ENCODE measurements at places on chromosomes 6 and 20. TPM values are rescaled to one million over a fixed set of nuclear protein-coding genes. Genes with fewer than 3 reads are reported as not detected.

DNA sequence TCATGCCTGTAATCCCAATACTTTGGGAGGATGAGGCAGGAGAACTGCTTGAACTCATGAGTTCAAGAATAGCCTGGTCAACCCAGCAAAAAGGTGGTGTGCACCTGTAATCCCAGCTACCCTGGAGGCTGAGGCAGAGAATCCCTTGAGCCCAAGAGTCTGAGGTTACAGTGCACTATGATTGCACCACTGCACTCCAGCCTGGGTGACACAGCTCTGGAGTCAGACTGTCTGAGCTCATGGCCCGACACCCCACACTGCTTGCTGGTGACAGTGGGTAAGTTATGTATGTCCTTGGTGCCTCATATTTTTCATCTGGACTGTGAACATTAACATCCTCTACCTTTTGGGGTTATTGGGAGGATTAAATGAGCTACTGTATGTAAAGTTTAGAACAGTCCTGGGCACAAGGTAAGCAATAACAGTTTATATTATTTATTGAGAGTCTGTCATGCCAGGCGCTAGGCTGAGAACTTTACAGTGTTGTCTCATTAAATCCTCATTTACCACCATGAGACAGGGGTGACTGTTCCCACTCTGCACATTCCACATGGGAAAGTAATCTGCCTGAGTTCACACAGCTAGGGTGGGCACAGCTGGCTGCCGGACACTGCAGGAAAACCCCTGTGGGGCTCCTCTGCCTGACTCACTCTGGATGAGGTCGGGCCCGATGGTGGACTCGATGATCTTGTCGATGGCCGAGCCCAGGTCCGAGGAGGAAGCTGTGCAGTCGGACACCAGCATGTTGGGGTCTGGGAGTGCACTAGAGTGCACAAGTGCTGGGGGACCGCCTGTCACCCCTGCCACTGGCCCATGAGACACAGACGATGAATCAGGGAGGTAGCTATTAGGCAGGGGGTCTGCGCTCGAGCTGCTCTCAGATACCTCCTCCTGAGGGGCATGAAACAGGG is 2.9 kb downstream of the ZNF335 start:
- H3K4me3 ChIP-seq = no peak overlapping the region
- peak; percentile 22 for DNase-seq
- peaks cover 18% of the 10 kb centered on the region for H3K4me1 ChIP-seq
- H3K27me3 ChIP-seq = no peaks in the 10 kb centered on the region
- H3K36me3 ChIP-seq = peaks cover 32% of the 10 kb centered on the region

- no peak overlapping the region for H3K27ac ChIP-seq
- H3K4me1 ChIP-seq = peaks cover 13% of the 10 kb centered on the region
- H3K4me3 ChIP-seq = no peak overlapping the region
- H3K36me3 ChIP-seq = no peaks in the 10 kb centered on the region
These were observed 16.1 kb upstream of the THBD start for GRCh38 chr20:23065266-23066201.

GRCh38 chr6:34011264-34011663 is 134.6 kb downstream of the GRM4 start:
- no peaks in the 10 kb centered on the region for H3K4me1 ChIP-seq
- H3K4me3 ChIP-seq = no peak overlapping the region
- no peak for DNase-seq
- H3K27me3 ChIP-seq = no peaks in the 10 kb centered on the region
- no peaks in the 10 kb centered on the region for H3K36me3 ChIP-seq

GRCh38 chr6:22024973-22025467 is 271.8 kb downstream of the PRL start:
- H3K36me3 ChIP-seq = no peaks in the 10 kb centered on the region
- DNase-seq = no peak
- H3K27ac ChIP-seq = peak overlapping the region; percentile 40
- peaks cover 31% of the 10 kb centered on the region for H3K4me1 ChIP-seq
- no peaks in the 10 kb centered on the region for H3K27me3 ChIP-seq

- no peaks in the 10 kb centered on the region for H3K27me3 ChIP-seq
- H3K36me3 ChIP-seq = no peaks in the 10 kb centered on the region
- H3K4me1 ChIP-seq = peaks cover 5% of the 10 kb centered on the region
- no peak overlapping the region for H3K4me3 ChIP-seq
These were observed 11.3 kb downstream of the CARMIL1 start for GRCh38 chr6:25290306-25291060.

GRCh38 chr6:167093922-167094432 is 28.9 kb upstream of the CCR6 start:
- no peaks in the 10 kb centered on the region for H3K36me3 ChIP-seq
- no peaks in the 10 kb centered on the region for H3K27me3 ChIP-seq

- H3K4me3 ChIP-seq = no peak overlapping the region
- DNase-seq = no peak
- H3K4me1 ChIP-seq = peaks cover 17% of the 10 kb centered on the region
These were observed 56.7 kb downstream of the SNX5 start for GRCh38 chr20:17911927-17912326.

DNA sequence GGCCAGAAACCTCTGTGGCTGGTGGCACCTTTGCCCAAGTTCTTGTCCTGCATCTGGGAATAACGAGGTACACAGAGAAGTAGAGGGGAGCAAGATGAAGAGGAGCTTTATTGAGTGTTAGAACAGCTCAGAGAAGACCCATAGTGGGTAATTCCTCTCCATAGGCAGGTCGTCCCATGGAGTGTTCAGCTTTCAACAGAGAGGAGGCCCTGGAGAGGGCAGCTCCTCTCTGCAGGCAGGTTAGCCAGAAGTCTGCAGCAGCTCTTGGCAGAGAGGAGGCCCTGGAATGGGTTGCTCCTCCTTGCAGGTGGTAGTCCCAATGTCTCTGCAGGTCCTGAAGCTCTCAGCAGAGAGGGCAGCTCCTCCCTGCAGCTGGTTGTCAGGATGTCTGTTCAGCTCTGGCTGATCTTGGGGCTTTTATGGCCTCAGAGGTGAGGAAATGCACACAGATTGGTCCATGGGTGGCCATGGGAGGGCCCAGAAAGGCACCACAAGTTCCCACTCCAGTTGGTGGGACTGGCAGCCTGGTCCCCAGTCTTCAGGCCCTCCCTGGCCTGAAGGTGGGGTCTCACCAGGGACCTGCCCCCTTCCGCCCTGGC is 89.0 kb downstream of the IPCEF1 start:
- no peaks in the 10 kb centered on the region for H3K4me1 ChIP-seq
- H3K4me3 ChIP-seq = no peak overlapping the region
- no peak for DNase-seq
- H3K27ac ChIP-seq = no peak overlapping the region

- H3K4me1 ChIP-seq = no peaks in the 10 kb centered on the region
- peaks cover 18% of the 10 kb centered on the region for H3K36me3 ChIP-seq
- H3K27ac ChIP-seq = no peak overlapping the region
- DNase-seq = no peak
These were observed 47.7 kb downstream of the AKAP7 start for GRCh38 chr6:131182991-131183425.

- no peak for DNase-seq
- no peaks in the 10 kb centered on the region for H3K36me3 ChIP-seq
- no peaks in the 10 kb centered on the region for H3K4me1 ChIP-seq
- H3K27me3 ChIP-seq = no peaks in the 10 kb centered on the region
These were observed 281.0 kb upstream of the SULF2 start for GRCh38 chr20:48066246-48066645.

GRCh38 chr6:124577734-124578281 is 384.4 kb upstream of the RNF217 start:
- H3K4me3 ChIP-seq = no peak overlapping the region
- H3K27me3 ChIP-seq = no peaks in the 10 kb centered on the region
- no peaks in the 10 kb centered on the region for H3K4me1 ChIP-seq
- no peaks in the 10 kb centered on the region for H3K36me3 ChIP-seq
- H3K27ac ChIP-seq = no peak overlapping the region

DNA sequence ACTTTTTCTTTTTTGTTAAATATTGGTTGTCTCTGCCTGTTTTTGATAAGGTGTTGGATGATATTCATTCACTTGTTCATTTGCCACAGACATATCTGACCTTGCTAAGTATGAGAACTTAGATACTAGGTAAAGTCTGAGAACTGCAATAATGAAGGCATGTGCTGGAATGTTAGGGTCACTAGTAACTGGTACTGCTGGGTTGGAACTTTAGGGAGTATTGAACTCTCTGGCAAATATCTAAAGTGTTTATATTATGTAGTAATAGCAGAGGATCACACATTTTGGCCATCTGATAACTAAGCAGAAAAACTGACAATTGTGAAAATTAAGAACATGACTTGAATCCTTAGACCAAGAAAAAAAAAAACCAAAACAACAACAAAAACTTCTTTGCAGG is 162.7 kb downstream of the MEI4 start:
- no peak for DNase-seq
- H3K27me3 ChIP-seq = no peaks in the 10 kb centered on the region
- no peaks in the 10 kb centered on the region for H3K4me1 ChIP-seq
- H3K4me3 ChIP-seq = no peak overlapping the region

DNA sequence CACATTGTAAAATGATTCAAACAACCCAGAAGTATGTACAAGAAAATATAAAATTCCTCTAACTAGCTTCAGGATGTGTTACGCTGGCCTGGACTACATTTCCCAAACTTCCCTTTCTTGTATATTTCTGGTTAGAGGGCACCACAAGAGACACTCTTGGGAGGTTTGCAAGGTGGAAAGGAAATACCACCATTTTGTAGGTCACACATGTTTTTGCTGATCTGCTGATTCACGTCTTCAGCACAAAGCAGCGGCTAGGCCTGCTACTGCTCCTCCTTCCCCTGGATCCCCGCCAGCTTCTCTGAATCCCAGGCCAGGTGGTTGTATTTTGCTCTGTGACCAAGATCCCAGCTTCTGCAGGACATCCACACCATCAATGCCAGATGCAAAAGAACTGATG is 104.2 kb downstream of the AGPAT4 start:
- peak overlapping the region; percentile 52 for H3K27ac ChIP-seq
- H3K4me3 ChIP-seq = no peak overlapping the region
- no peaks in the 10 kb centered on the region for H3K4me1 ChIP-seq
- H3K27me3 ChIP-seq = no peaks in the 10 kb centered on the region

- H3K27me3 ChIP-seq = no peaks in the 10 kb centered on the region
- H3K27ac ChIP-seq = no peak overlapping the region
- H3K4me1 ChIP-seq = no peaks in the 10 kb centered on the region
- H3K4me3 ChIP-seq = no peak overlapping the region
- H3K36me3 ChIP-seq = no peaks in the 10 kb centered on the region
- no peak for DNase-seq
These were observed 607.8 kb upstream of the ARID1B start for GRCh38 chr6:156169371-156169770.

DNA sequence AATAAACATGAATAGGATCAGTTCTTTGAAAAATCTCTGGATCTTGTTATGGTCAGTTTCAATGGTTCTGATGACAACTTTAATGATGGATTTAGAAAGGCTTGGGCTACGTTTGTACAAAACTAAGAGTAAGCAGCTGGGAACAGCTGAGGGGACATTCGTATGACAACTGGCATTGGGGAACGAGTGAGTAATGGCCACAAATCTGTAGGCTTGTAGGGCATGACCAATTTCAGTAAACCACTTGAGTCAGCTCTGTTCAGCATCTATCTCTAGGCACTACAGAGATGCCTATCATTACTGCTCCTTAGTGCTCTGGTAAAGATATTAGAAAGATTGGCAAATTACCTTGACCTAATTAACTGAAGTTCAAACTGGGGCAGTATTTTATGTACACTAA is 1375.6 kb downstream of the EPHA7 start:
- DNase-seq = no peak
- H3K27ac ChIP-seq = no peak overlapping the region
- no peaks in the 10 kb centered on the region for H3K36me3 ChIP-seq
- no peak overlapping the region for H3K4me3 ChIP-seq

GRCh38 chr20:47502271-47503239 is 868 bp downstream of the NCOA3 start:
- no peaks in the 10 kb centered on the region for H3K27me3 ChIP-seq
- peak overlapping the region; percentile 72 for H3K4me3 ChIP-seq
- H3K36me3 ChIP-seq = no peaks in the 10 kb centered on the region
- H3K27ac ChIP-seq = peak overlapping the region; percentile 87
- H3K4me1 ChIP-seq = peaks cover 15% of the 10 kb centered on the region

DNA sequence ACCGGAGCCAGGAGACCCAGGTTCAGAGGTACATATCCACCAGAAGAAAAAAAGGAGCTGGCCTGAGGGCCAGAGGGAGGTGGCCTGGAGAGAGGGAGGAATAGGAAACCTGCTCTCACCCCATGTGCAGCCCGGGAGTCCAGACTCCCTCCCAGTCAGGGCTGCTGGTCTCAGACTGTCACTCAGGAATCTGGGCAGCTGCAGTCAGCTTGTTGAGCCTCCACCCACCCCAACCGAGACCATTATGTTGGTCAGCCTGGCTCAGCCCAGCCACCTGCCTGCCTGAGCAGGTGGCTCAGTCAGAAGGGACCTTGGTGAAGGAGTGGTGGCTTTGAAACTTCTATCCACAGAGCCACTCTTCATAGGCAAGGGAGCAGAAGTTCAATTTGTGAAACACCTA is 53.3 kb upstream of the EPB41L1 start:
- H3K4me1 ChIP-seq = peaks cover 83% of the 10 kb centered on the region
- H3K27ac ChIP-seq = peak overlapping the region; percentile 45
- DNase-seq = peak; percentile 57

DNA sequence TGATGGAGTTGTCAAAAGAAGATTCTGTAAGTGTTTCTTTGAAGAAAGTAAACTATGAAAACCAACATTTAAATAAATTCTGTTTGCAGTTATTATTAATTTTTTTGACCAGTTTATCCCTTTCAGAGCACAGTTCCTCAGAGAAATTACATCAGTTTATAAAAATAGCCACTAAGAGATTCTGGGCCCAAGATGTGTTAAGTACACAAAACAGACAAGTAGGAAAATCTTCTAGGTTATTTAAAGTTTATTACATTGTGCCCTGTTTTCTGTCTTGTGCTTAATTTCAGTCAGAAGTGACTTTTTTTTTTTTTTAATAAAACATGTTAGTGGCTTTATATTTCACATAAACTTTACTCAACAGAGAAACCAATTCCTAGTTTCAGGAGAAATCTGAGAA is 72.3 kb downstream of the ECT2L start:
- no peak overlapping the region for H3K4me3 ChIP-seq
- H3K36me3 ChIP-seq = no peaks in the 10 kb centered on the region
- no peaks in the 10 kb centered on the region for H3K4me1 ChIP-seq

DNA sequence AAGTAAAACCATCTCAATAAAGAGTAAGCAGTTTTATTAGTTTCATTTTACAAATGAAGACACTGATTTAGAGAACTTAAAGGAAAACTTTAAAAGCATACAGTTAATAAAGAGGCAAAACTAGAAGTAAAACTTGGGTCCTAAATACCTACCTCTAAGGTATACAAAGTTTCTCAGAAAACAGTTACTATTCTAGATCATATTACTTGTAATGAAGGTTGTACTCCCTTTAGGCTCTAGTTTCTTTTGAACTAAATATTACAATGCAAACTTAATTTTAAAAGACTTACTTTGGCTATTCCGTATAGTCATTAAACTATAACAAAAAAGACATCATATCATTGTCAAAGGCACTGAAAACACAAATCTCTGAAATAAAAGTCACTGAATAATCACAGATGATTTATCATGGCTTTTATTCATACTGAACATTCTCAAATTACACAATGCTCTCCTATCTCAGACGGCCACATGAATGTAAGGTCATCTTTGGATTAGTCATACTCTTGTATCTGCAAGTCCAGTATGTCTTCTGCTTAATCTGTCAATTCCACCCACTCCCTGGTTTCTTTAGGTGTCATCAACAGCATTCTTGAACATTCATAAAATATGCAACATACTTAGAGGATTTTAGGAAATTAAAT is 361.6 kb upstream of the RUNX2 start:
- no peaks in the 10 kb centered on the region for H3K4me1 ChIP-seq
- no peaks in the 10 kb centered on the region for H3K36me3 ChIP-seq
- H3K4me3 ChIP-seq = no peak overlapping the region
- no peak for DNase-seq
- H3K27ac ChIP-seq = no peak overlapping the region

GRCh38 chr20:51382986-51383821 is 159.3 kb downstream of the NFATC2 start:
- H3K4me1 ChIP-seq = peaks cover 8% of the 10 kb centered on the region
- no peaks in the 10 kb centered on the region for H3K36me3 ChIP-seq

The RNF182 gene
- 1.4 TPM for total RNA-seq

The RNF39 gene
- 4.2 TPM for total RNA-seq

The ALDH8A1 gene
- total RNA-seq = not detected

All from upper lobe of left lung (tissue), 6 donors.